T-helper 17 cell (primary cell): ENCODE measurements at places on chromosomes 6 and 20. TPM values are rescaled to one million over a fixed set of nuclear protein-coding genes. Genes with fewer than 3 reads are reported as not detected.

STK4 gene
- 271 TPM for total RNA-seq

CNR1 gene
- total RNA-seq = 0.07 TPM

GPR31 gene
- not detected for total RNA-seq

WFDC10B gene
- total RNA-seq = not detected

DNA sequence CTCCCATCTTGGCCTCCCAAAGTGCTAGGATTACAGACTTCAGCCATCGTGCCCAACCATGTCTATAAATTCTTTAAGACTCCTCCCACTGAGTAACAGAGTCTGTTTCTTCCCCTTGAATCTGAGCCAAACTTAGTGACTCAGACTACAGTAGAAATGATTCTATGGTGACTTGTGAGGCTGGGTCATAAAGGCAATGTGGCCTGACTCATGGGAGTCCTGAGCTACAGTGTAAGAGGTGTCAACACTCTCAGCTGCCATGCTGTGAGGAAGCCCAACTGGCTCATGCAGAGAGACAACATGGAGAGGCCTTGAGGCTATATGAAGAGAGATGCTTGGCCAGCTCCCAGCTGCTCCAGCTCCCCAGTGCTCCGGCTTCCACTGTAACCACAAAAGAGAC lies 5.2 kb upstream of the NRSN2 start:
- no peaks in the 10 kb centered on the region for H3K27me3 ChIP-seq
- H3K4me3 ChIP-seq = no peak overlapping the region
- no peak for DNase-seq
- peaks cover 3% of the 10 kb centered on the region for H3K36me3 ChIP-seq

GRCh38 chr20:35284267-35284991 lies at the start of gene EIF6:
Gene EIF6 (minus strand): TSS chr20:35284772. CDS start chr20:35284487, 285 bp downstream.
- H3K4me1 ChIP-seq = peaks cover 22% of the 10 kb centered on the region
- peak within 1 kb of the TSS; percentile 97 for H3K27ac ChIP-seq
- H3K4me3 ChIP-seq = peak within 1 kb of the TSS; percentile 99

- no peaks in the 10 kb centered on the region for H3K4me1 ChIP-seq
- no peak for DNase-seq
- H3K27ac ChIP-seq = no peak overlapping the region
These were observed 685.5 kb upstream of the CITED2 start for GRCh38 chr6:140059947-140060346.

- no peak overlapping the region for H3K4me3 ChIP-seq
- H3K36me3 ChIP-seq = no peaks in the 10 kb centered on the region
- H3K27me3 ChIP-seq = peaks cover 20% of the 10 kb centered on the region
- no peaks in the 10 kb centered on the region for H3K4me1 ChIP-seq
- H3K27ac ChIP-seq = no peak overlapping the region
- no peak for DNase-seq
These were observed 167.7 kb downstream of the DOK5 start for GRCh38 chr20:54642864-54643667.

GRCh38 chr6:154488802-154489437 lies 21.6 kb downstream of the CNKSR3 start:
- H3K4me3 ChIP-seq = no peak overlapping the region
- no peaks in the 10 kb centered on the region for H3K4me1 ChIP-seq
- peaks cover 17% of the 10 kb centered on the region for H3K27me3 ChIP-seq

DNA sequence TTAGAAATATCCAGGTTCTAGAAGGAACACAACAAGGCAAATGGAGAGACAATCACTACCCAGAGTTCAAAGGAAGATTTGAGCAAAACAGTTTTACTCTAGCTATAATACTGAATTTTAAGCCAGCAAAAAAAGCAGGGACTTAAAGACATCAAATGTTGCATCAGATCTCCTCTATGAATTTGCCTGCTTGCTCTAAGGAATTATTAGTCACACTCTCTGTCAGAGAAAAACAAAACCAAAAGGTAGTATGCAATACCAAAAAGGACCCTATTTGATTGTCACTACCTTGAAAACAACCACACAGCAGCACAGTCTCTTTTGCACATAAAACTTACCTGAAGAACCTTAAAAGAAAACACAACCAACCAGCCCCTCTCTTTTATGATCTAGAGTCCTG lies 46.3 kb downstream of the BTBD9 start:
- H3K27me3 ChIP-seq = no peaks in the 10 kb centered on the region
- H3K4me3 ChIP-seq = no peak overlapping the region
- peaks cover 2% of the 10 kb centered on the region for H3K4me1 ChIP-seq
- no peak for DNase-seq

- peaks cover 2% of the 10 kb centered on the region for H3K36me3 ChIP-seq
- H3K4me3 ChIP-seq = no peak overlapping the region
- peaks cover 3% of the 10 kb centered on the region for H3K4me1 ChIP-seq
- H3K27me3 ChIP-seq = peaks cover 7% of the 10 kb centered on the region
- DNase-seq = no peak
These were observed 115.4 kb downstream of the ISM1 start for GRCh38 chr20:13336308-13337089.

DNA sequence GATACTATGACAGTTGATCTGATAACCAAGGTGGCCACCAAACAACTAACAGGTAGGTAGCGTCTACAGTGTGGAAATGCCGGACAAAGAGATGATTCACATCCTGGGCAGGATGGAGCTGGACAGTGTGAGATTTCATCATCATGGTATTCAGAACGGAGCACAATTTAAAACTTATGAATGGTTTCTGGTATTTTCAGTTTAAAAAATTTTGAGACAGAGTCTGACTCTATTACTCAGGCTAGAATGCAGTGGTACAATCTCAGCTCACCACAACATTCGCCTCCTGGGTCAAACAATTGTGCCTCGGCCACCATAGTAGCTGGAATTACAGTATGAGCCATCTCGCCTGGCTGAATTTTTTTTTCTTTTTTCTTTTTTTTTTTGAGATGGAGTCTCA lies 43.8 kb downstream of the CEP57L1 start:
- H3K4me3 ChIP-seq = no peak overlapping the region
- no peaks in the 10 kb centered on the region for H3K27me3 ChIP-seq
- peaks cover 3% of the 10 kb centered on the region for H3K36me3 ChIP-seq
- H3K27ac ChIP-seq = no peak overlapping the region
- DNase-seq = no peak
